Left kidney (tissue), 8 donors: ENCODE measurements at places on chromosomes 7 and 10. TPM values are rescaled to one million over a fixed set of nuclear protein-coding genes. Genes with fewer than 3 reads are reported as not detected.

DNA sequence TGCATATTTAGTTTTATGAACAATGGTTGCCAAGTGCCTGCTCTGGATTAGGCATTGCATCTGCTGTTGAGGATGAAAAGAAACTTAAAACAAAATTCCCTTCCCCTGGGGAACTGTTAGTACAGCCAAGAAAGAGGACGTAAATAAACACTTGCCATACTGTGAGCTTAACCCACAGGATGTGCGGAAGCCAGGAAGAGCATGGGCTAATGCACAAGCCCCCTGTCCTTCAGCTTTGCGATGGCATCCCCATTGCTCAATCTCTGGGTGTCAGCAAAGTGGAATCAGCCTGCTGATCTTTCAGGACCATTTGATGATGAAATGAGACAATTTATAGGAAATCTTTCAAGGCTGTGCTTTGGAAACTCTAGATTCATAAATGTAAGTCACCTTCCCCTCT, 399.9 kb upstream of the IGFBP3 start:
- DNase-seq = no peak

DNA sequence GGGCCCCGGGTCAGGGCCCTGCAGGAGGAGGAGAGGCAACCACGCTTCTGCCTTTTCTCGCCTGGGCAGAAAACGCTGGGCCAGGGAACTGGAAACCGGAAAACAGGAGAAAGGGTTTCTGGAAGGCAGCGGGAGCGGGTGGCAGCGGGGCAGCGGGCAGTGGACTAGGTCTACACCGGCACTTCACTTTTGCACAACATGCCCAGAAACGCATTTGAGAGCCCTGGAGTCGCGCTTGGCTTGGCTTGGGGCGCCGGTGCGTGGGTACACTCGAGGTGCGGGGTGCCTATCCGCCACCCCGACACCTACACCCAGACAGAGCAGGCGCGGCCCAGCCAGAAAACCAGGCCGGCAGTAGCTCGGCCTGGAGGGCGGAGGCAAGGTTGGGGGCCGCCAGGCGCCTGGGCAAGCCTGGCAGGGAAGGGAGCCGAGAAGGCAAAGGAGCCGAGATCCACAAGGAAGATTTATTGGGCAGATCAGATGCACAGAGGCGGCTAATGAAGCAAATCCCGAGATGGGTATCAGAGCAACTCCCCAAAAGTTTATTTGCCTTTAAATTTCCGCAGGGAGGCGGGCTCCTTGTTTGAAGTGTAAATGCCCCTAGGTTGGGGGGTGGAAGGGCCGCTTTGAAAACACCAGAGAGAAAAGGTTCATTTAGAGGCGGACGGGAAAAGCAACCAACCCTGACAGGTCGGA, 3.2 kb upstream of the PAX2 start:
- DNase-seq = peak; percentile 93

- no peak for DNase-seq
These were observed at the start of gene CYP3A4 for GRCh38 chr7:99784007-99784406. Gene CYP3A4 (minus strand): TSS chr7:99784184. CDS start chr7:99784081, 103 bp downstream.

The WNT8B gene
- 0.85 TPM for polyA plus RNA-seq

- no peak for DNase-seq
These were observed 76.9 kb upstream of the RSBN1L start for GRCh38 chr7:77619314-77619713.

The TPST1 gene
- 42.4 TPM for polyA plus RNA-seq

The FAM25C gene
- not detected for polyA plus RNA-seq

The GRB10 gene
- 45.6 TPM for polyA plus RNA-seq

The SH2D4B gene
- polyA plus RNA-seq = 0.15 TPM

- no peak for DNase-seq
These were observed 330.7 kb downstream of the ELMO1 start for GRCh38 chr7:37118004-37118403.

DNA sequence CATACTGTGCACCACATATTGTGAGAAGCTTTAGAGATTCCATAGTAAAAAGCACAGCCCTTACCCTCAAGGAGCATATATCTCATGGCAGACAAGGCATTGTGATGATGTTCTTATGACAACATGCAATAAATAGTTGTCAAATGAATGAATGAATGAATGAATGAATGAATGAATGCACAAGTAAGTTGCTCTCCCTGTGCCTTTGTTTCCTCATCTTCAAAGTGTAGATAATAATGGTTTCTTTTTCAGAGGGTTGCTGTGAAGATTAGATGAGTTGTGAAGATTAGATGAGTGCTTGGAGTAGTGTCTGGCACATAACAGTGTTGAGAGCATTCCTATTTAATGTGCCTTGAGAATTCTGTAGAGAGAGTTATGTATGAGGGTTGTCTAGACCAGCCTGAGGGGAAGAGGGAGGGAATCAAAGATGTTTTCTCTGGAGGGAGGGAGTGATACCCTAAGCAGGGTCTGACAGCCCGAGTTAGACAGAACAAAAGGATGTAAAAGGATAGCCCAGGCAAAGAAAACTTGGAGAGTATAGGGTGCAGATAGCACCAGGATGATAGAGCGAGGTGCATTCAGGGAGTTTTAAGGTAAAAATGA, 217.2 kb downstream of the RELN start:
- no peak for DNase-seq

GRCh38 chr7:93544691-93545090, 29.8 kb downstream of the CALCR start:
- DNase-seq = no peak
